ENCODE measurements at places on chromosomes 5 and 9.

GRCh38 chr5:40904205-40904993 lies 4.9 kb upstream of the C7 start:
- DNase-seq: no peak

DNA sequence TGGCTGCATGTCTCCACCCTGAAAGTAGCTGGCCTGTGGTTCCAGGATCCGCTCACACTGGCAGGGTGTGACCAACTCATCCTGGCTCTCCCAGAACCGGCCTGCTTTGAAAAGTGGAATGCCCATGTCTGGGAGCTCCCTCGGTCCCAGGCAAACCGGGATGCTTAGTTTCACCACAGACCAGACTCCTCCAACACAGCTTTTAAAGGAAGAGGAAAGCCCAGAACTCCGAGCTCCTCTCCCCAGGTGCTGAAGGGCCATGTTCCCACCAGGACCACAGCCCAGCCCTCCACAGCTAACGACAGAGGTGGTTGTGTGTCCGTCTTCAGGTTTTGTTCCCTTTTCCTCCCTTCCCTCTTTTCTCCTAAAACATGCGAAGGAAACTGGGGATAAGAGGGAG lies 38.0 kb downstream of the GTF3C4 start:
- DNase-seq: no peak

- no peak for DNase-seq
These were observed 1342.4 kb upstream of the DMAC1 start for GRCh38 chr9:9142001-9142400.

GRCh38 chr9:121581786-121582600 lies 69.4 kb upstream of the DAB2IP start:
- DNase-seq: no peak

GRCh38 chr5:171776770-171777759 lies 8.6 kb upstream of the SMIM23 start:
- DNase-seq: no peak

DNA sequence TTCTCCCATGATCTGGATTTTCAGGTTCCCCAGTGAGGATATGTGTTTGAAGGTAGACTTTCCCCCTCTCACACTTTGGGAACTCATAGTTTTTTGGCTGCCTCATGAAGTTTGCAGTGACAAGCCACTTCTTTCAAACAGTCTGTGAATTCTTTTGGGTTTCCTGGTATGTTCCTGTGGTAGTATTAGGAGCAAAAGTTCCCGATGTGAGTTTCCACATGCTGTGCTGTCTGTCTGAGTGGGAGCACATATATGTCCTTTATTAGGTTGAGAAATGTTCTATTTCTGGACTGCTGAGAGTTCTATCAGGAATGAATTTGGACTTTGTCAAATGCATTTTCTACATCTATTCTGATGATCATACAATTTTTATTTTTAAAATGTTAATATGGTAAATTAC lies 273.2 kb upstream of the TARS1 start:
- no peak for DNase-seq

DNA sequence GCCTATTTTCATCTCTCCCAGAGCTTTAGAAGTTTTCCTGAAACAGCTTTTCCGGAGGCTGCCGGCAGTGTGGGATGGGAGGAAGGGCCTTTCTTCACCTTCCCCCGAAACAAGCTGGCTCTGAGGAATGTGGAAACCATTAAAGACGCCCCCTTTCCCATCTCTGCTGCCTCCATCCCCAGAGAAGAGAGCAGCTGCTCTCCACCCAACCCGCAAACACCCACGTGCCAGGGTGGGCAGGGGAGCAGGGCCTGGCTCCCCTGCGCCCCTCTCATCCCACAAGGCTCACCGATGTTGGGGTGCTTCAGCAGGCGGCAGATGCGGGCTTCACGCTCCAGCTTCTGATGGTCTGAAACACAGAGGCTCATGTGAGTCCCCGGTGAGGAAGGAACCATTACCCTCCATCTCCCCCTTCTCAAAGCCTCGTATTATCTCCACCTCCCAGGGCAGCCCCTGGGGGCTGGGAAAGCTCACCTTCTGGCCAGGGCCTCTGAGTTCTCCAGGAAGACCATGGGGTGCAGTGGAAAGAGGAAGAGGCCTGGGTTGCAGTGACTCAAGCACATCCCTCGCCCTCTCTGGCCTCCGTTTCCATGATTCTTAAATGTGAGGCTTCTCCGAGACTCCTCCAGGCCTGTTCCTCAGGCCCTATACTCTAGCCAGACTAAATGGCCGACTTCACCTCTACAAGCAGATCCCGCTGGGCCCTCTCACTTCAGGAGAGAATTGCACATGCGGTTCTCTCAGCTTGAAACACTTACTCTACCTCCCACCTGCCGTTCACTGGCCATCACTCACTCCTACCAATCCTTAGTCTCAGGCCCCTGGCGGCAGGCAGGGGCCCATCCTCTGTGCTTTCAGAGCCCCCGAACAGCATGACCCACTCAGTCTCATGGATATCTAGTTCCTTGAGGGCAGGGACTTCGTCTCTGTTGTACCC lies 24.6 kb downstream of the CAMK2A start:
- DNase-seq: no peak

GRCh38 chr9:84404095-84404686 lies 63.6 kb upstream of the SLC28A3 start:
- no peak for DNase-seq

- no peak for DNase-seq
These were observed 34.0 kb upstream of the SYK start for GRCh38 chr9:90767523-90768100.

DNA sequence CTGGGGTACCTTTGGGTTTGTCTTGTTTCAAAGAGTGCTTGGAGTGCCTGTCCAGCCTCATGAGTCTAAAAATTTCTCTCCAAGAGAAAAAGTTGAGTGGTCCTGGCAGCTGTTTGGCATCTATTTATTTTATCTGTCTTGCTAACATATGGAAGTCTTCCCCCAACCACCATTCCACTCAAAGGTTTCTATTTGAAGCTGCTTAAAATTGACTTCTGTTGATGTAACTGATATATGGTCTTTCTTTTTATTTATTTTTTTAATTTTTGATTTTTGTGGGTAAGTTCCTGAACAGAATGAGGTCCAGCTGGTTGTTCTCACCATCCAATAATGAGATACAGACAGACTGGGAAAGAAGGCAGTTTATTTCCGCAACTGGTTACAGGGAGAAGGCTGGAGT lies 178.7 kb upstream of the SGCD start:
- no peak for DNase-seq

Measured in stimulated activated CD8-positive, alpha-beta memory T cell treated with anti-CD3 and anti-CD28 coated beads, Interleukin-7, amount 100 ng/mL, for 48 hours (primary cell).